Posterior cingulate gyrus (tissue), 11 donors: ENCODE measurements at places on chromosomes 2 and 18.

- DNase-seq: no peak
Measured at GRCh38 chr18:8176109-8176508, 433.1 kb upstream of the RAB12 start.

GRCh38 chr2:240299710-240300068 lies 135.8 kb upstream of the GPC1 start:
- DNase-seq: no peak

- no peak for DNase-seq
Measured at GRCh38 chr18:71136487-71136886, 847.6 kb downstream of the SOCS6 start.

GRCh38 chr18:67730886-67731285 lies 214.4 kb upstream of the DSEL start:
- no peak for DNase-seq

GRCh38 chr2:97785818-97786217 lies 72.4 kb downstream of the ZAP70 start:
- DNase-seq: no peak

DNA sequence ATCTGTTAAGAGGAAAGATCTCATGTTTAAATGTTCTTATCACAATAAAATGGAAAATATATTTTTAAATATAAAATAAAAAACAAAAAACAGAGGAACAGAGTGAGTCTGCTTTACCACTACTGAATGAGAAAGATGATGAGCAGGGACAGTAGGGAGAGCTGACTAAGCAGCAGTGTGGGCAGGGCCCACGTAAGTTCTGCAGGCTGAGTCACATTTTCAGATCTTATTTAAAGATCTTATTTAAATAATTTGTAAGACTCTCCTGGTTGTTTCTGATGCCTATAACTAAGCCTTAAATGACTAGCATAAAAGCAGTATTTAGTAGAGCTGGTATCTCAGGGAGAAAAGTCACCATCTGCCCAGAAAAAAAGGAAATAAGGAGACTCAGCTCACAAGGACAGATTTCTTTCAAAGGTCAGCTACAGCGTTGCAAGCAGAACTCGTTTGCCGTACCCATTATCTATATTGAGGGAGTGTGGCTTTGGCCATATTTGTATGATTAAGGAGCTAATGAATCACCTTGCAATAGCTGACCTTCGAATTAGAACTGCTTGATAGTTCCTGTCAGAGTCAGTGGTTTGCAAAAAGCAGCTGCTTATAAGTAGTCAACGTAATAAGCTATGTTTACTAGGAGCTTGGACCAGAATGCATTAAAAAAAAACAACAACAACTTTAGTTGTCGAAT lies 322.1 kb upstream of the CHAC2 start:
- DNase-seq: peak; percentile 5

DNA sequence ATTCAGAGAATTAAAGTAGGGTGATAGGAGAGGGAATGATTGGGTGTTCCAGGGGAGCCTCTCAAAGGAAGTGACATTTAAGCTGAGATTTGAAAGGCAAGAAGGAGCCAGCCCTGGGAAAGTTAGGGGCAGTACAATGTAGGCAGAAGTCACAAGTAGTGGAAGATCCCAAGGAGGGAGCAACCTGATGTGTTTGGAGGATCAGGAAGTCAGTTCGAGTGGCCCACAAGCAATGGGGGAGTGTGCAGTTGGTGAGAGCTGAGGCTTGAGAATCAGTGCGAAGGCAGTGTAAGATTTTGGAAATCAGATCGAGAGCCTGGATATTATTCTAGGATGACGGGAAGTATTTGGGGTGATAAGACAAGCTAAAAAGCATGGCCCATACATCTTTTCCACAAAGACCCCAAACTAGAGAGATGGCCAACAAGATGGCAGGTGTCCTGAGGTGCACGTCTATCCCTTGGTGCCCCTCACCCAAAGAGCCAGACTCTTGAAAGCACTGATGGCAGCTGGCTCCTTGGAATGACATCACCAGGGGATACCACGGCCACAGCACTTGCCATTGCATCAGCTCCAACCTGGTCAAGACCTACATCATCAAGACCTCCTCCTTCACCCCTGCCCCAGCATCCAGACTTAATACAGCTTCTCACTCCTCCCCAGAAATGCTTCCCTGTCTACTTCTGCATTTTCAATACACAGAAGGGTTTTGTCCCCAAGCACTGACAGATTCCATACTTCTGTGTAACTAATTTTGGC lies 127.3 kb downstream of the BCL2 start:
- DNase-seq: no peak

DNA sequence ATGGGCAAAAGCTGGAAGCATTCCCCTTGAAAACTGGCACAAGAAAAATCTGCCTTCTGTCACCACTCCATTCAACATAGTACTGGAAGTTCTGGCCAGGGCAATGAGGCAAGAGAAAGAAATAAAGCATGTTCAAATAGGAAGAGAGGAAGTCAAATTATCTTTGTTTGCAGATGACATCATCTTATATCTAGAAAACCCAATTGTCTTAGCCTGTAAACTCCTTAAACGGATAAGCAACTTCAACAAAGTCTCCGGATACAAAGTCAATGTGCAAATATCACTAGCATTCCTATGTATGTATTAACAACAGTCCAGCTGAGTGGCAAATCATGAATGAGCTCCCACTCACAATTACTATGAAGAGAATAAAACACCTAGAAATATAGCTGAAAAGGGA lies 1579.3 kb downstream of the SUCLG1 start:
- DNase-seq: no peak

GRCh38 chr2:66850376-66850775 lies 415.5 kb downstream of the MEIS1 start:
- no peak for DNase-seq

DNA sequence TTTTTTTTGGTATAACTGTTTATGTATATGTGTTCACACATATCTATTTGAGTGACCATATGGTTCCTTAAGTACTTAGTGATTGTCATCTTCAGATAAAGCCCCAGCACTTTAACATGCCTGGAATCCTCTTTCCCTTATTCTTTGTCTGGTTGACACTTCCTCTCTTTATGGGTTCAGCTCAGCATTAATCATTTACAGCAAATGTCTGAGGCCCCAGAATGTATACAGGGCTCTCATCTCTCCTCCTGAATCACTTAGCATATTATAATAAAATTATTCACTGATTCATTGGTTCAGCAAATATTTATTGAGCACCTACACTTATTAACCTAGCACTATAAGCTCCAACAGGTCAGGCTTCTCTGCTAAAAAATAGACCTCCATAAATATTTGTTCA lies 43.5 kb upstream of the CD28 start:
- no peak for DNase-seq

DNA sequence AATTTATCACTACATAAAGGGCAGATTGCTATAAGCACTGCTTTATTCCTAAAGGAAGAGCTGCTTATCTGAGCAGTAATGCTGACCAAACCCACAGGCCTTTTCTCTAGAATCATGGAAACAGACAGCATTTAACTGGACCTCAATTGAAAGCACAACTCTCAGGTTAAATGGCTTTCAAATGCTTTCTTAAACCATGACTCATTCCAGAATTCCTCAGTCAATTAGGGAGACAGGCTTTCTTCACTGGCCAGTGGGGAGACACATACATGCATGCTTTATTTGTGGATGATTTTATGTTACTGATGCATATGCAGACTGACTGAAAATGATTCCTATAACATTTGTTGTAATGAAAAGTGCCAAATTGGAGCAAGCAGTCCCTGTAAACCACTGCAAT lies 114.6 kb downstream of the ACVR1 start:
- no peak for DNase-seq

GRCh38 chr2:3445891-3446290 lies 66.4 kb downstream of the TRAPPC12 start:
- DNase-seq: no peak

DNA sequence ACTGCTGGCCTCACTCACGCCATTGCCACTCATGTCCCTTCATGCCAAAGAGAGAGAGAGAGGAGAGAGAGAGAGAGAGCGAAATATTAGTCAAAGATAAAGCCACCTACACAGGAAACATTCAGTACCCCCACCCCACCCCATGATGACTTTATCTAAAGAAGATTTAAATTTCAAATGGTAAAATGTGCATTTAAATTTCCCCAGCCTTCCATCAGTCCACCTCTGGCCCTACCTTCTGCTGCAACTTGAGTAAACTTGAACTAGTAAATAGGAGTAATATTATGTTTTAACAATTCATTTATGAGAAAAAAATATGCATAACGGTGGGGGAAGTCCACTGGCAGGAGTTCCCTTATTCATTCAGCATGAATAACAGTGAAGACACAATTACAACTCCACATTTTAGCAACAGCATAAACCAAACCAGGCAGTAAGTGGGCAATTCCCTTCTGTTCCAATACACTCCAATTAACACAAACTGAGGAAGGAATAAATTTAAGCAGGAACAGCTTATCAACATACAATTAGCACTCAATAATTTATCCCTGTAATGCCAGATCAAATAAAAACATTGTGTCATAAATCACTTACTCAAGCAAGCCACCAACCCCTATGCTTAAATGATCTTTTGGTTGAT lies 264.2 kb downstream of the LNPK start:
- no peak for DNase-seq

- DNase-seq: no peak
Measured at GRCh38 chr2:86485103-86485502, 43.9 kb downstream of the KDM3A start.

GRCh38 chr2:165909466-165909865 lies 44.1 kb downstream of the TTC21B start:
- DNase-seq: no peak

- no peak for DNase-seq
Measured at GRCh38 chr2:53438100-53438499, 329.5 kb upstream of the CHAC2 start.
